T-helper 2 cell treated with Interferon-gamma antibody and Interleukin-4, amounts not matched to agents 5 μg/mL and 100 μg/mL, for 36 hours (primary cell): ENCODE measurements at places on chromosomes 6 and 20.

DNA sequence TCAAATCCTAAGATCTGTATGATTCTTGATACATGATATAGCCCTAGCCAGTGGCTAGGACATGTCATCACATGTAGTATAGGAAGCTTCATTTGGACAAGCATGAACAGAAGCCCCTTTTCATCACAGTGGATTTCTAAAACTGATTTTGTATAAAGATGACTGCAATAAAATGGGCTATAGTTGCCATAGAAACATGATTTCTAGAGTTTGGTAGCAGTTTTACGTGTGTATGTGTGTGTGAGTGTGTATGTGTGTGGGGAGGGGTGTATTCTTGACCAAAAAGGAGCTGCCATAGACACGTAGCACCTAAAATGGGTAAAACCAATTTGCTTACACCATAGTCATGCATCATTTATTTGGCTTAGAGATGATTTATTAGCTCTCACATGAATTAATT lies 200.5 kb upstream of the CNR1 start:
- DNase-seq: no peak

DNA sequence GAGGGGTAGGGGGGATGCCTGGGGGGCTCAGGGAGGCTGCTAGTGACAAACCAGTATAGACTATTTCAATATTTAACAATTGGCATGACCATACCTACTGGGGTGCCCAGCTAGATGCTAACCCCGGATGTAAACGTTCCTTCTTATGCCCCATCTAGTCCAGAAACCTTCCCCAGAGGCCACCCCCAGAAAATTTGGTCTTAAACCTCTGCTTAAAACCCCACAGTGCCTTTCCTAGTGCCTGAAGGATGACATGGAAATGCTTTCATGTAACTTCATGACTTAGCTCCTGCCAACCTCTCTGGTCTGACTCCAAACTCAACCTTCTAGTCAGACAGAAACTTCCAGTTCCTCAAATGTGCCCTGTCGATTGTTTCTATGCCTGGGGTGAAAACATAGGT lies 52.0 kb downstream of the JPH2 start:
- no peak for DNase-seq

DNA sequence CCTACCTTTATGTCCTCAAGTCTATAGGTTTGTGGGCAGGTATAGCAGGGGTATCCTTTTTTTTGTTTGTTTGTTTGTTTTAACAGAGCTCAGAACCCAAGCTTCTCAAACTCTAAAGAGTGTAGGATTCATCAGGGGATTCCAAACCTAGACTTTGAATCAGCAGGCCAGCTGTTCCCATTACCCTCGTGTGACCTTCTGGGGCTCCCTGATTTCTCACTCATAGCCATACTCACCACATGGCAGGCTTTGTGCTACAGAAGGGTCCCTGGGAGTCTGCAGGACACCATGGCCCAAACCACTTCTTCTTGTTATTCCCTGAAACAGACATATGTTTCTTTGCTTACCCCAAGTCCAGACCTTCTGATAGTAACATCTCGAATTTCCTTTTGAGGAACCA lies 350.8 kb upstream of the TSHZ2 start:
- DNase-seq: no peak

- DNase-seq: no peak
These were observed 46.8 kb upstream of the UNC93A start for GRCh38 chr6:167244064-167244960.

GRCh38 chr6:165826487-165827189 lies 163.6 kb upstream of the PDE10A start:
- no peak for DNase-seq

DNA sequence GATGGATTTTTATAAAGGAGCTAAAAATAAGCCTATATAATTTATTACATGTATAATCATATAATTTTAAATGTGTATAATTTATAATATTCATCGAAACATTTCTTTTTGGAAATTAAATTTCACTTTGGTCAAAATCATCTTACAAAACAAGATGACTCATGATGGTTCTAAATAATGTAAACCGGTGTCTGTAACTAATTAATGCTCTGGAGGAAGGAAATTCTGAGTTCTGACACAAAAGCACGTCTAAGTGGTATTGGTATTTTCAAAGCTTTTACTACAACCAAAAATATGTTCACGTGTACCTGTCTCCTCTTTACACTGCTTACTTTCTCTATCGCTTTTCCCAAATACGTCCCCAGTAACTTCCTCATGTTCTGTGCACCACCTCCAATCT lies 134.1 kb downstream of the MTHFD1L start:
- no peak for DNase-seq

- DNase-seq: no peak
These were observed 116.6 kb downstream of the MRPL14 start for GRCh38 chr6:44010411-44011349.

- no peak for DNase-seq
These were observed 41.4 kb upstream of the ANGPT4 start for GRCh38 chr20:957544-957943.

- no peak for DNase-seq
These were observed 513.5 kb upstream of the JARID2 start for GRCh38 chr6:14732226-14732843.

GRCh38 chr6:82144852-82145340 lies 102.6 kb downstream of the IBTK start:
- no peak for DNase-seq

DNA sequence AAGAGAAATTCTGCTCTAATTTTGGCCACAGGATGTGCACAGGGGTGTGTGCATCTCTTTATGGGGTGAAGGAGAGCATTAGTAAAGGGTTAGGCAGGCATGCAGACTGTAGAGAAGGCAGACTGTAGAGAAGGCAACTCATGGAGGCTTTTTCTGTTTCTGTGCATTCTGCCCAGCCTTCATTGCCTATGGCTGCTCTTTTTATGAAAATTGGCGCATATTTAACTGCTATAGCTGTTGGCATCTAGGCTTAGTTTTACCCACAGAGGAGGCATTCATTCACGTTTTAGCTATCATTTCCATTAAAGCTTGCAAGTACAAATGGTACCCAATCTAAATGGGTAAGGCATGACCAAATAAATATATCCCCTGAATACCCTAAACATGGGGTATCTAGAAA lies 286.8 kb upstream of the ID4 start:
- DNase-seq: no peak

GRCh38 chr20:45341939-45342854 lies 6.0 kb downstream of the SDC4 start:
- no peak for DNase-seq

GRCh38 chr6:55584654-55585354 lies 5.8 kb upstream of the HMGCLL1 start:
- DNase-seq: no peak

DNA sequence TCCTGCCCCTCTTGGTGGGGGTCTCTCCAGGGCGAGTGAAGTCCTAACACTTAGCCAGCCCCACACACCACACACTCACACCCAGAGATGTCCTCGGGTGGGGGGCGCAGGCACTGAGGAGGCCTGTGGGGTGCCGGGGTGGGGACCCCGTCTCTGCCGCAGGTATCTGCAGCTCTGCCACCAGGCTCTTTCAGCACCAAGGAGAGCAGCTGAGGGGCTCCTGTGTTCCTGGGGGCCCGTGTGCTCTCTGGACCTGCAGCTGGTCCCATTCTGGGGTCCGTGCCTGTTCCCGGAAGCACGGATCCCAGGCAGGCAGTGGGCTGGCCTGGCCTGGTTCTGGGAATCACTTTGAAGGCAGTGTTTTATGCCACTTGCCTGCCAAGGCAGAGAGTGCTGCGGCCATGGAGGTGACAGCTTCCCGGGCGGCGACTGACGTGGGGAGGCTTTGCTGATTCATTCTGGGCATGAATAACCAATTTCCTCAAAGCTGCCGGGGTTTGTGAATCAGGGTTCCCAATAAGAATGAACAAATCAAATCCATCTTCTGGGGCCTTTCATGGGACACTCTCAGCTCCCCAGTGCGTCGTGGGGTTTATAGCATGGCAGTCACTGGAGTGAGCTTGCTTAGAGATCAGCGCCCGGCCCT lies 54.4 kb upstream of the SLCO4A1 start:
- DNase-seq: peak; percentile 17

DNA sequence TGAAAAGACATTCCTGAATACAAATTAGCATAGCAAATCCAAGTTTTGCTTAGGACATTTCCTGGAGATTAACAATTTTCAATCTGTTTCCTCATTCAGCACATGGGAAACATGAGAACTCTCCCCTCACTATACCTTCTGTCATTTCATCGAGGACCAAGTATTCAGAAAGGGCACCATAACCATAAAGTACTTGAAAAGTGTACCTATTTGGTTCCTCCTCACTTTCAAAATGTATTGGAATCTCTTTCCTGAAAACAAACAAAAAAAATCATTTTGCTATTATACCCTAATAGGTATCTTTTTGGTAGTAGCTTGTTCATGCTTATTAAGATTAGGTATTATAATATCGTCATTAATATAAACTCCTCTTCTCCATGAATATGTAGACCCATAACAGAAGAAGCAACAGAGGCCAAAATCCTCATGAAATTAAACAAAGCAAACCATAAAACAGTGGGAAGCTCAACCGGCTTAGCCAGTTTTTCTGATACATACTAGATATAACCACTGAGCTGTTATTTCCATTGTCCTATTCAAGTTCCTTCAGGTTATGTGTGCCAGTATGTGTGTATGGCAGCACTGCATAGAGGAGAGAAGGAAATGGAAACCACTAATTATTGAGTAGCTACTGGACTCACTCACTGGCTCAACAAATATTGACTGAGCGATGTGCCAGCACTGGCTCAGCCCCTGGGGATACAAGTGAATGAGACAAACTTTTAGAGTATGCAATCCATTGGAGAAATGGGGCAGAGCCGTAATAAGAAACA lies 274.0 kb downstream of the MAFB start:
- DNase-seq: no peak

GRCh38 chr6:14763139-14763538 lies 482.7 kb upstream of the JARID2 start:
- no peak for DNase-seq

- DNase-seq: no peak
These were observed 65.9 kb downstream of the BFSP1 start for GRCh38 chr20:17465236-17465635.

GRCh38 chr6:164005004-164005711 lies 590.6 kb downstream of the QKI start:
- DNase-seq: no peak

- DNase-seq: no peak
These were observed 1.7 kb downstream of the APMAP start for GRCh38 chr20:24990810-24991252.

DNA sequence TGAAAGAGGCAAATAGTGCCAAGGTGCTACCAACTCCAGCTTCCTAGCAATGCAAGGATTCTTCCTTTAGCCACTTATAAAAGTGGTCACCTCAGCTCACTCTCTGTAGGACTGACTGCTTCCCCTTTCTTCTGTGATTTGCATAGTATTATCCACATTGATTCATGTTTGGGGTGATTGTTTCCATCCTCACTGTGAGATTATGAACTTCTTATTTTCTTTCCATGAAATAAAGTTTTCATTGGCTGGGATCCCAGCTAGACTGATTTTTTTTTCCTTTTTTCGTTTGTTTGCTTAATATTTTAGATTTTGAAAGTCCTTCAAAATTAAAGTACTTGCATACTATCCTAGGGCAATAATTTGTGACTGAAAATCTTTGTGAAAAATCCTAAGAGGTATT lies 50.5 kb downstream of the EYA4 start:
- no peak for DNase-seq

- DNase-seq: no peak
These were observed 32.8 kb downstream of the SLC13A3 start for GRCh38 chr20:46618316-46619100.

GRCh38 chr20:23587631-23588030 lies 18.1 kb downstream of the CST9 start:
- no peak for DNase-seq

DNA sequence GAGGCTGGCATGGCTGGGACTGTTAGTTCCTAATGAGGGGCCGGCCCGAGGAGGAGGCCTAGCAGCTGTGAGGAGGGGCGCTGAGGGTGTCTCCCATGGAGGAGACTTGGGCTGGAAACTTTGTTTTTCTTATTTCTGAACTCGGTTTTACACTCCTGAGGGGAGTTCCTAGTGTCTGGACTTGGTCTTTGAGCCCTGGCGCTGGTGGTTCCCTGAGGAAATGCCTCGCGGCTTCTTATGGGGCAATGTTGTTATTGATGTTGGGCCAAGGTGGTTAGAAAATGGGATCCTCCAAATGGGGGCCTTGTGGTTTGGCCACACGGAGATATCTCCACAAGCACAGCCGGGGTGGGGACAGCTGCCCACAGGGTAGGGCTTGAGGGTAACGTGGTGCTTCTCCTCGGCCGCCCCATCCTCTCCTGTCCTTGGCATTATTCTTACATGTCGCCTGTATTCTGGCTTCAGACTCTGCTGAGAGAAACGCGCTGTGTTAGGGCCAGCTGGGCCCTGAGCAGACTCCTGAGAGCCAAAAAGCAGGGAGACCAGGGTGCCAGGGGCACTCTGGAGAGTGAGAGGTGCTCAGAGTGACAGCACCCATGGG lies 136.9 kb downstream of the FOXO3 start:
- no peak for DNase-seq

- DNase-seq: no peak
These were observed 1.8 kb downstream of the FOXO3 start for GRCh38 chr6:108562503-108562993.

- no peak for DNase-seq
These were observed 217.9 kb downstream of the PLCB4 start for GRCh38 chr20:9286501-9287461.

DNA sequence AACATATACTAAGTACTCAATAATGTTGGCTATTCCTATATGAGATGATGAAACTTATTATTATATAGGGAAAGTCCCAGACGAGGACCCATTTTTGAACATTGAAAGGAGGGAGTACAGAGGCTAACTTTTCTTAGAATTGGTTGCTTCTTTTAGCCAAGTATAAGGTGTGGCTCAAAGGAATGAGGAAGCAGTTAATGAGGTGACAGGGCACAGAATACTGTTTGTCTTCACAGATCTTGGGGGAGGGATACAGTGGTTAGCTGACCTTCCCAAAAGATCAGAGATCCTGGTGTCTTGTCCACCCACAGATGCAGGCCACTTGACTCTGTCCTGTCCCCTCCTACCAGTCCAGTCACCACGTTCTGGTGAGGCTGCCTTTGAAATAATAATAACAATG lies 67.8 kb upstream of the EPB41L1 start:
- DNase-seq: no peak

GRCh38 chr20:9374480-9374879 lies 139.9 kb upstream of the LAMP5 start:
- DNase-seq: no peak

DNA sequence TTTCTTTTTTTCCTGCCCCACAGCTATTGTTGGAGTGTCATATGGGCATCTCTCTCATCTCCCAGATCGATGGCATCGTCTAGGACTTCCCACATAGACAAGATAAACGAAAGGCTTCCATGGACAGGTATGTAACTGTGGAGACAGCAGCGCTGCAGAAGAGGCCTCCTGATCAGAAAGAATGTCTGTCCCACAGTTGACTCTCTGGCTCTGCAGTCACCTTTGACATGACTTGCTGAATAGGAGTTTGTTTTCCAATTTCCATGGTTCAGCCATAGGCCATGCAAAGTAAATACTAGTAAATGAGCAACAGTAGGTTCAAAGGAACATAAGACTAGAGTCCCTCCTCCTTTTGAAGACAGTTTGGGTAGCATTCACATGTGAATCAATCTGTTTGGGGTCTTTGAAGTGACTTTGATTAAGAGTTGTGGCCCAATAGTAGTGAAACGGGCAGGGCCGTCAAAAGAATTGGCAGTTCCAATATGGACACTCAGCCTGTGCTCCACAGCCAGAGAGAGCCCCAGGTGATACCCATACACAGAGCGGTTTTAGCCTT lies 134.7 kb upstream of the IFNGR1 start:
- no peak for DNase-seq
